ENCODE measurements at places on chromosomes 13 and 19.

GRCh38 chr13:99467764-99468163, 33.5 kb upstream of the TM9SF2 start:
- DNase-seq = no peak

DNA sequence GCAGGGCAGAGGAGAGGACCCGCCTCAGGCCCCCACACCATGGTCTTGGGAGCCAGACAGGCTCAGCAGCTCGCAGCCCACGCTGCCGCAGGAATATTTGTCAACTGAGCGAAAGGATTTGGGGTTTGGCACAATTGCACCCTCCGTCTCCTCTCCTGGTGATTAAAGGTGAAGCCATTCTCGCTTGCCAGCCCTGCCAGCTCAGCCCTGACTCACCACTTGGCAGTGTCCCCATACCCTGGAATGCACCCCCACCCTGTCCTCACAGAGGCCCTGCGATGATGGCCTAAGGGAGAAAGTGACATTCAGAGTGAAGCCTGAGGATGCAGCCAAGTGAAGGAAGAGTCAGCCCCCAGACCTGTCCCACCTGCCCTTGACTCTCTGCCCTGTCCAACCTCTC, 18.8 kb downstream of the CYTH2 start:
- peak; percentile 96 for DNase-seq

DNA sequence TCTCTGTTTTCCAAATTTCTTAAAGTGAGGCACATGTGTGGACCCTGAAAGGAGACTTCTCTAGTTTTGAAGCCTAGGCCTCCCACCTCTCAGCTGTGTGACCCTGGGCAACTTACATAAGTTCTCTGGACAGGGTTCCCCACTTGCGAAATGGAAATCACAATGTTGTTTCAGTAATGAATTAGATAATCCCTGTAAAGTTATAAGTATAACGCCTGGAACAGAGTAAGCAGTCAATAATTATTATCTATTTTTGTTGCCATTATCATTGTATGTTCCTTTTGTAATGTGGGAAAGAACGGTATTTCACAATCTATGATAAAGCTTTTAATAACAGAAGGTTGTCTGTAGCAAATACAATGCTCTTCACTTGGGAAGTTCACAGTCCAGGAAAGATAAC, 437.3 kb upstream of the ZNF507 start:
- no peak for DNase-seq

DNA sequence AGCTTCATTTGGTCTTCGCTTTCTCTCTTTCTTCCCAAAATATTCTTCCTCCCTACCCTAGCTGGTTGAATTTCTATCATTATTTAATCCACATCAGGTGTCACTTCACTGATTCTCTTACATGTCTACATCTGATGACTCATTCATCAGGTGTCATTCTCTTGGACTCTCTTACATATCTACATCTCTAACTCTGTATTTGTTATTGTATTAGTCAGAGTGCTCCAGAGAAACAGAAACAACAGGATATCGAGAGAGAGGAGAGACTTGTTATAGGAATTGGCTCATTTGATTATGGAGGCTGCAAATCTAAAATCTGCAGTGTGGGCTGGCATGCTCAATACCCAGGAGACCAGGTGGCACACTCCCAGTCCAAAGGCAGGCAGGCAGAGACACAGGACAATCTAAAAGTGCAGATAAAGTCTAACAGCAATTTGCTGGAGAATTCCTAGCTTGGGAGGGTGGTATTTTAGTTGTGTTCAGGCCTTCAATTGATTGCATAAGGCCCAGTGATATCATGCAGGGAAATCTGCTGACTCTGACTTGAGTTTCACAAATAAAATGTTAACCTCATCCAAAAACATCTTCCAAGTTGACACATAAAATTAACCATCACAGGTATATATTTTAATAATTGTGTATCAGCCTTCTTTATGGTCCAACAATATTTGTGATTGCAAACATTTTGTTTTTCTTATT, 541.4 kb upstream of the SLITRK5 start:
- no peak for DNase-seq

- peak; percentile 98 for DNase-seq
Observed at GRCh38 chr13:34044660-34045080, 226.7 kb downstream of the RFC3 start.

DNA sequence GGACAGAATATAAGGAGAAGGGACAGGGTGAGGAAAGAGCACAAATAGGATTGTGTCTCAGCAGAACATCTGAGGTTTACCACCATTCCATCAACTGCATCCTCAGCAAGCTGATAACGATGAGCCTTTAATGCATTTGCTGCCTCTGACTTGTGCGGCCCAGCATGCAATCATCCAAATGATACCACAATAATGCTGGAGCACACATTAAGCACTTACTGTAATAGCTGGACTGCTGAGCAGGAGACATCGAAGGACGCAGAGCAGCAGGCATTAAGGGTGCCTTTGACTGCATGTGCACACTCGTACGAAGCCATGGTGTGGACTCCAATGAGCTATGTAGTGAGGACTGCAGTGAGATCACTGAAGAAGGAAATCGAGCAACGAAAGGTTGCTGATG, 469.4 kb downstream of the FOXO1 start:
- DNase-seq = no peak

DNA sequence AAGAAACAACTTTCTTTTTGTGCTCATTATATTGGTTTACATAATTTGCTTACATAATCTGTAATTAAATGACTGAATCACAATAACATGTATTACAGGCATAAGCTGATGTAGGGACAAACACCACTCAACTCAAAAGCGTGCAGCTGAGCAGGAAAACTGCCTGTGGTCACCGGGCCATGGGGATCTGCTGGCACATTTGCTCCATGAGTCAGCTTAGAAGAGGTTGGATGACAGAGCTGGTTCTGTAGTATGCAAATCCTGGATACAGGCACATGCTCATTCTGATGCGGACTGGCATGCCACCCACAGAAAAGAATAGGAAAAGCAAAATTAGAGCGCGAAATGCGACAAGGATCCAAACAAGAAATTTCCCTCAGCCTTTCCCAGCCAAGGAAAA, 128.6 kb downstream of the USP12 start:
- peak; percentile 97 for DNase-seq

All from H4 (cell line).